T47D (cell line): ENCODE measurements at places on chromosomes 13 and 19.

GRCh38 chr19:51600940-51601580 lies 29.1 kb downstream of the SIGLEC5 start:
- no peak for DNase-seq

GRCh38 chr19:34818270-34818669 lies 45.3 kb upstream of the ZNF599 start:
- DNase-seq: no peak

GRCh38 chr19:45473682-45474605 lies 6.1 kb downstream of the FOSB start:
- no peak for DNase-seq

GRCh38 chr13:94617389-94618000 lies 15.8 kb downstream of the GPR180 start:
- DNase-seq: no peak

GRCh38 chr19:52599241-52599640 lies 29.2 kb downstream of the ZNF701 start:
- peak; percentile 26 for DNase-seq

GRCh38 chr13:112905619-112905989 lies 63.4 kb upstream of the MCF2L start:
- no peak for DNase-seq

DNA sequence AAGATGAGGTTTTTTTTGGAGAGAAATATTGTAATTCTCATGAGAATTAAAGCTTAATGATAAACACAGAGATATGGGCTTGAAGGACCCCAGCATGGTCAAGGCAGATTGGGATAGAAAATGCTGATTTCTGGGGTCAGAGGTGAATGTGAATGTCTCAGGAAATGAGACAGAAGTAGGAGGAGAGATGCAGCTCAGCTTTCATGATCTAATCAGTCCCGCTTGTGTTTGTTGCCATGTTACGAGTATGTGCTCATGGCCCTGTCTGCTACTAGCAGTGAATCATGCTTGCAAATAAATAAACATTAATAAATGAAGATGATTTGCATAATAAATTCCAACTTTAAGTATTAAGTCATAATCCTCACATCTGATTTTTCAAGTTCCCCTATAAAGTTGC lies 23.0 kb upstream of the NDFIP2 start:
- no peak for DNase-seq

- peak; percentile 9 for DNase-seq
Measured at GRCh38 chr13:89066868-89067466, 1395.8 kb downstream of the SLITRK5 start.

GRCh38 chr13:30787738-30788525 lies 52.6 kb downstream of the ALOX5AP start:
- no peak for DNase-seq

- DNase-seq: no peak
Measured at GRCh38 chr13:105634059-105634458, 901.4 kb downstream of the EFNB2 start.

- DNase-seq: no peak
Measured at GRCh38 chr19:1521636-1522035, 2.2 kb upstream of the PLK5 start.

- no peak for DNase-seq
Measured at GRCh38 chr19:31152906-31153305, 196.3 kb downstream of the TSHZ3 start.

GRCh38 chr13:81406639-81407292 lies 1065.8 kb upstream of the SPRY2 start:
- DNase-seq: no peak

DNA sequence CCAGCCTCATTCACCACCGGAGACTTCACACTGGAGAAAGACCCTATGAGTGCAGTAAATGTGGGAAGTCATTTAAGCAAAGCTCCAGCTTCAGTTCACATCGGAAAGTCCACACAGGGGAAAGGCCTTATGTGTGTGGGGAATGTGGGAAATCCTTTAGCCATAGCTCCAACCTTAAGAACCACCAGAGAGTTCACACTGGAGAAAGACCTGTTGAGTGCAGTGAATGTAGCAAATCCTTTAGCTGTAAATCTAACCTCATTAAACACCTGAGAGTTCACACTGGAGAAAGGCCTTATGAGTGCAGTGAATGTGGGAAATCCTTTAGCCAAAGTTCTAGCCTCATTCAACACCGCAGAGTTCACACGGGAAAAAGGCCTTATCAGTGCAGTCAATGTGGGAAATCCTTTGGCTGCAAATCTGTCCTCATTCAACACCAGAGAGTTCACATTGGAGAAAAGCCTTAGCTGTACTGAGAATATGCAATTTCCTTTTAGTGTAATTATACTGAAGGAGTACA lies 8.8 kb downstream of the ZNF211 start:
- no peak for DNase-seq

DNA sequence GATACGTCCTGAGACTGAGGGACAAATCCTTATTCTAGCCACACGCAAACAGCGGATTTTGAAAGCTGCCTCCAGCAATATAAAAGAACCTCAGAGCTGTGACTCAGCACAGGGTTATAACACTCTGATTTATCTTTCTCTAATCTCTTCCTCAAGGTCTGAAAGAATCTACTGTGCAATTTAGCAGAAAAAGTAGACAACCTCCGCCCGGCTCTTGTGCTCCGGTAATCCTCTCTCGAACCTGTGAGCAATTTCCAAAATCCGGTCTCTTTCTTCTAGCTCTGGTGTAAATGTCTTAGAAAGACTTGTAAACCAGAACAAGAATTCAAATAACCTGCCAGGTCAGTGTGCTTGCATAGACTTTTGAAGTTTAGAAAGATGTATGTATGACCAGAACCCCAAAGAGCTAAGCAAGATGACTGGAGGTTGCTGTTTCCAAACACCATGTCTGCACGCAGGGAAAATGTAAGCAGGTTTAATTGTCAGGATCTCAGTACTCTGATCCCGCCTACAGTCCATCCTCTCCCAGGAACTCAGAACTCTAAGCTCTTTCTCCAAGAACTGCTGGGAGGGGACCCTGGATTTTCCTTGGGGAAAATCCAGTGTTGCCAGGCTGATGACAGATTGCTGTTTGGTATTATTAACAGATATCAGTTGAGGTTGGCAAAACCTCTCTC lies 338.1 kb downstream of the RFC3 start:
- no peak for DNase-seq

- DNase-seq: no peak
Measured at GRCh38 chr13:90706631-90707030, 640.9 kb upstream of the MIR17HG start.

GRCh38 chr19:35693835-35694599 lies 10.3 kb upstream of the ZBTB32 start:
- DNase-seq: peak; percentile 93

- peak; percentile 0 for DNase-seq
Measured at GRCh38 chr13:69461397-69461796, 646.2 kb upstream of the ATXN8OS start.

DNA sequence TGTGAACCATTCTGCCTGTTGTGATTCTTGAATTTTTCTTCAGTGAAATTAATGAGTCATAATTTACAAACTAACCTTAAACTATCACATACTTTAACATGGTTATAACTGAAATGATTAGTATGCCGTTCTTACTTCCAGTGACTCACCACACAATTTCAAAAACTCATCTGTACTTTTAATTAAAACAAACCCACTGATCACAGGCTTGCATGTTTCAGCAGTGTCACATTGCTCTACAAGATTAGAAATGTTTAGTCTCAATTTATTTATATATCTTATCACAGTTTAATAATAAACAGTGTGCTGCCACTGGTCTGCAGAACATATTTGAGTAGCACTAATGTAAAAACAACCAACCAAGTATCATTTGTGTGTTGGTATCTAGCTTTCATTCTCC lies 2227.9 kb upstream of the PCDH20 start:
- DNase-seq: no peak

GRCh38 chr19:18646535-18647370 lies 9.9 kb downstream of the KLHL26 start:
- DNase-seq: no peak

DNA sequence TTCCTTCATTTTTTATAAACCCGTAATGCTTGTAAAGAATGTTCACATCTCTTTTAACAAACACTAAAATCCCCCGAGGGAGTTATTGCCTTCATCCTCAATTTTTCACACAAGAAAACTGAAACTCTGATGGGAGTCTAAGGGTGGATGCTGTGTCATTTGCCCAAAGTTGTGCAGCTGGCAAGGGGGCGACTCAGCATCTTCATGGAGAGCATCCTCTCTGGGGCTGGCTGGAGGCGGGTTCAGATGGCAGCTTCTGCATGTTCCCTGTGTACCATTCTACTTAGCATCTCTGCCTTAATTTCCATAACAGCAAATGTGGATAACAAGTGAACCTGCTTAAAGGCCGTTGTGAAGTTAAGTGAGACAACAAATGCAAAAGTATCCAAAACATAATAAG lies 256.4 kb downstream of the IRS2 start:
- DNase-seq: no peak
